ENCODE measurements at places on chromosomes 13 and 19.

DNA sequence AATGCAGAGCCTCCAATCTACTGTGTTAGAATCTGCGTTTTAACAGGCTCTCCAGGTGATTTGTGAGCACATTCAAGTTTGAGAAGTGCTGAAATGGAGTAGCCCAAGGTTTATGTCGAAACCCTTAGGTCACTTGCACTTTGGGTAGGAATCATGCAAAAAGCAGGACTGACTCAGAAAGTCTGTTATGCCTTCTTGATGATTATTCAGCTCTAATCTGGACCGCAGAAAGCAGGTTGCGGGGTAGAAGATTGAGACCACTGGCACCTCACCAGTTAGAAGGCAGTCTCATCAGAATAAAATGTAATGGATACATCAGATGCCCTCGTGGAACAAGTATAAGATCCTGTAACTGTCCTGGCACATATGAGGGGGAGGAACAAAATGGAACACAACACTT, 326.3 kb downstream of the DCLK1 start:
- no peak for DNase-seq

DNA sequence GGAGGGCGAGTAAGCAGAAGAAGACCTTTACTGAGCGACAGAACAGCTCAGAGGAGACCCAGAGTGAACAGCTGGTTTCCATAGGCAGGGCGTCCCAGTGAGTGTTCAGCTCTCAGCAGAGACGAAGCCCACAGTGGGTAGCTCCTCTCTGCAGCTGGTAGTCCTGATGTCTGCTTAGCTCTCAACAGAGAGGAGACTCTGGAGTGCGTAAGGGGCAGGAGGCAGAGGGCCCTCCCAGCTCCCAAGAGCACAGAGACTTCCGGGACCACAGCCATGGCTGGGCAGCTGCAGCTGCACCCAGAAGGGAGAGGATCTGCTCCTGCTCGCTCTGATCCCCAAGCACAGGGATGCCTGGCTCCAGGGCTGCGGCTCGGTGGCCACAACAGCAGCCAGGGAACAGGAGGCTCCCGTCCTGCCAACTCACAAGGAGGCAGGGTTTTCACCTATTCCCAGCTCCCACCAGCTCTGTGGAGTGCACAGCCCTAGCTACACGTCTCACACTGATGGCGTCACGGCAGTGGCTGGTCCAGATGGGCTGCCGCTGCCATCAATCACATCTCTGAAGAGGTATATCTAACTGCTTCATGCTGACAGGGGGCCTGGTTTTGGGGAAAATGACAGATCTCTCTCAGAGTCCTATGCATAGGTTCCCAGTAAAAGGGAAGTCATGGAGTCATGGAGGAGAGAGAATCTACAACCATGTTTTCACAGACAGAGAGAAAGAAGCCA, 2660.1 kb upstream of the PCDH20 start:
- no peak for DNase-seq

DNA sequence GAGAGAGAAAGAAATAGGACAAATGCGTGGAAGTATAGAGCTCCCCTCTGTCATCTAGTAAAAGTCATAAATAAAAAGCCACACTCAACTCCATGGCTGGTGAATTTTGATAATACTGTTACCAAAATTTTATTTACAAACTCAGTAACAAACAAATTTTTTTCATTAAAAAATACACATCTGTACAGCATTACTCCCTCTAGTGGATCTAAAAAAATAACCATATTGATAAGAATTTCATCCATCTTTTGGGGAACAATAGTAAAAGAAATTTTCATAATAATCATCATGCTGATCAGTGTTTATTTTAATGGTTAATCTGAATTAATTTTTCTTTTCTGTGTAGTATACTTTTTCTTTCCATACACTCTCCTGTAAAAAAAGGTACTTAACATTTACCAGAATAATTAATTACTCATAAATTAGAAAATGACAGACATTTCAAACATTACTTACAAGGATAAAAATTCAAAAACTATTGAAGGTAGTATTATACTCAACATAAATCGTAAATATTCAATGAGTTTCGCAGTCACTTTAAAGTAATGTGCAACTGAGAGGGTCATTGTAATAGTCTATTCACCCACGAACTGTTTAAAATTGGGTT, 173.5 kb upstream of the LSM14A start:
- no peak for DNase-seq

- DNase-seq, result no peak
Observed at GRCh38 chr13:21025539-21025938, 35.8 kb downstream of the LATS2 start.

GRCh38 chr13:72113076-72113475, 246.1 kb upstream of the DACH1 start:
- no peak for DNase-seq

DNA sequence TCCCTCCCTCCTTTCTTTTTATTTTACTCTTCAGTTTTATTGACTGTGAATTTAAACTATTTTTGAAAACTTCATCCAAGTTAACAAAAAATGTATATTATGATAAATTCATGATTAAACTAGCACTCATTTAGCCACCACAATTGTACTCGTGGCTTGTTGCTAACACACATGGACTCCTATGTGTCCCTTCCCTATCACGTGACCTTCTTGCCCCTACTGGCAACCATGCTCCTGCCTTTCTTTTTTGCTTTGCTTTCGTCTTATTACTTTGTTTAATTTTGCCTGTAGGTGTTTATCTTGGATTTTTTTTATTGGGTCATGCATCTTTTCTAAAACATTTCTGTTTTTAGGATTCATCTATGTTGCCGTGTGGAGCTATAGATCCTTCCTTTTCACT, 8.2 kb downstream of the CLC start:
- no peak for DNase-seq

GRCh38 chr13:113393563-113394338, 29.8 kb upstream of the GRTP1 start:
- DNase-seq, result peak; percentile 61

DNA sequence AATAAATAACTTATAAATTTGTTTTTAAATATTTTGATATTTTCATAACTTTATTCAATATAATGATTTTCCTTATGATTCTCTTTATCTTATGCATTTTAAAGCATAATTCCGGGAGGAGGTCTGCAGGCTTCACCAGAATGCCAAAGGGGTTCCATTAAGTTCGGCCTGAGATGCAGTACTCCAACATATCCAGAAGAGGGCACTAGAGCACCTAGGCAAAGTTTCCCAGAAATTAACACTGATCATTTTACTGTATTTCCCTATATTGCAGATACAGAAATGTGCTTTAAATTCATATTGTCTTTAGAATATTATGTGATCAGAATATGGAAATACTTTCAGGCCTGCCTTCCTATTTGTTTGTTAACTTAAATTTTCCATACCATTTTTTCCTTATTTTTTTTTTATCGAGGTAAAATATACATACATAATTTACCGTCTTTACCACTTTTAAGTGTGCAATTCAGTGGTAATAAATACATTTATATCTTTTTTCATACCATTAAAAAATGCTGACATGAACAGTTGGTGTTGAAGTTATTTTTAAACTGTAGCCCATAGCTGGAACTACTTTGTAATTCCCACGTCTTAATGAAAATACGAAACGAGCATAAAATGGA, 58.9 kb upstream of the TM9SF2 start:
- peak; percentile 49 for DNase-seq

- DNase-seq, result no peak
Observed at GRCh38 chr13:110698689-110699088, 7.2 kb downstream of the CARS2 start.

- DNase-seq, result peak; percentile 65
Observed at GRCh38 chr19:46373491-46374359, 26.8 kb downstream of the PPP5C start.

DNA sequence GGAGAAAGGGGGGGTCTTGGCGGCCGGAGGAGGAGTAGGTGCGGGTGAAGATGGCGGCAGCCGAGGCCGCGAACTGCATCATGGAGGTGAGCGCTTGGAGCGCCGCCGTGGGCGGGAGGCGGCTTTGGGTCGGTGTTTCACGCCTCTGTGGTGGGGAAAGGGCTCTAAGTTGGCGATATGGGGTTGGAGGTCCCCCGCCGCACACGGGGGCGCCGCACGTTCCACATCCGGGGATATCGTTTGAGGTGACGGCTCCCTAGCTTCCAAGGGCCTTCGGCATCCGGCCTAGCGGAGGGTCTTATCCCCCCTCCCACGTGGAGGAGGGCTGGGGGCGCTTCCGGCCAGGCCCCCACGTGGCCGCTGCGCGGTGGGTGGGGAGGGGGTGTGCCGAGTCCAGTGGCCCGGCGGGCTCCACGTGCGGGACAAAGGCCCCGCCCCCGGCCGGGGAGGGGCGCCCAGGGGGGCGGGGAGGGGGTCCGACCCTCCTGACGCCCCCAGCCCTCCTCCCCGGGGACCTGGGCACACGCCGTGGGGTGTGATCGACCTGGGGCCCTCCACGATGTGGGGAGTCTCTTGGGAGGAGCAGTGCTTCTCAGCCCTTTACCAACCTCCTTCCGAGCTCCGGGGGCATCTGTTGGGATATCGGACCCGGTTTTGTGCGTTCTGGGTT, at the start of gene PRMT1:
TSS of gene PRMT1 (plus strand) at position 41 of the 670 bp plus-strand sequence. CDS start at position 51, 10 bp downstream.
- DNase-seq, result no peak

- DNase-seq, result no peak
Observed at GRCh38 chr13:72653506-72653905, 73.9 kb downstream of the MZT1 start.

- no peak for DNase-seq
Observed at GRCh38 chr13:98487522-98487921, 89.4 kb downstream of the STK24 start.

DNA sequence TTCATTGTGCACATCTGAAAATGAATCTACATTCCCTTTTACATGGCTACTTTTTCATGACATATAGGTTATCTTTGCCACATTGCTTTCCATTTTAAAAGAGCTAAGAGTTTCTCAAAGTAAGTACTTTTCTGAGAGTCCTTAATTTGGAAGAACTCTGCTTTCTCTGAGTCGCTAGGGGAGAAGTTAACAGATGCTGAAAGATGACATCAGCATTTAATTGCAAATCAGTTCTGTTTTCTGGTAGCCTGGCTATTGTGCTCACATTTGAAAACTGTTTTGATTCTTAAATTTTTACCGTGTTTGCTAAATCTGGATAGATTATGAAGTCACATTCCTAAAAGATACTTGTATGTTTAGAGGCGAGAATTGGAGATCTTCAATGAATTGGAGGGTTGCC, 107.7 kb upstream of the C1QTNF9B start:
- DNase-seq, result no peak

- no peak for DNase-seq
Observed at GRCh38 chr19:49856574-49857021, 5.6 kb downstream of the PTOV1 start.

DNA sequence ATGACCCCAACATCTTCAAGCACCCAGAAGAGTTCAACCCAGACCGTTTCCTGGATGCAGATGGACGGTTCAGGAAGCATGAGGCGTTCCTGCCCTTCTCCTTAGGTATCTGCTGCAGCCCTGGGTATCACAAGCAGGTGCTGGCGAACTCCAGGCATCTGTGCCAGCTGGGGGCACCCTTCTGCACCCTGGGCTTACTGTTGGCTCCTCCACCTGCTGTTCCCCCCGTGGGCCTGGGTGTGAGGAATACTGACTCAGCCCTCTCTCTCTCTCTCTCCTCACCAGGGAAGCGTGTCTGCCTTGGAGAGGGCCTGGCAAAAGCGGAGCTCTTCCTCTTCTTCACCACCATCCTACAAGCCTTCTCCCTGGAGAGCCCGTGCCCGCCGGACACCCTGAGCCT, 13.0 kb downstream of the CYP2S1 start:
- no peak for DNase-seq

GRCh38 chr13:77698201-77699058, 943 bp downstream of the SLAIN1 start:
- DNase-seq, result peak; percentile 57

- no peak for DNase-seq
Observed at GRCh38 chr13:88136098-88136790, 465.1 kb downstream of the SLITRK5 start.

- no peak for DNase-seq
Observed at GRCh38 chr13:76292031-76292430, 594.2 kb downstream of the KCTD12 start.

- no peak for DNase-seq
Observed at GRCh38 chr13:113495494-113496210, 5.1 kb upstream of the DCUN1D2 start.

DNA sequence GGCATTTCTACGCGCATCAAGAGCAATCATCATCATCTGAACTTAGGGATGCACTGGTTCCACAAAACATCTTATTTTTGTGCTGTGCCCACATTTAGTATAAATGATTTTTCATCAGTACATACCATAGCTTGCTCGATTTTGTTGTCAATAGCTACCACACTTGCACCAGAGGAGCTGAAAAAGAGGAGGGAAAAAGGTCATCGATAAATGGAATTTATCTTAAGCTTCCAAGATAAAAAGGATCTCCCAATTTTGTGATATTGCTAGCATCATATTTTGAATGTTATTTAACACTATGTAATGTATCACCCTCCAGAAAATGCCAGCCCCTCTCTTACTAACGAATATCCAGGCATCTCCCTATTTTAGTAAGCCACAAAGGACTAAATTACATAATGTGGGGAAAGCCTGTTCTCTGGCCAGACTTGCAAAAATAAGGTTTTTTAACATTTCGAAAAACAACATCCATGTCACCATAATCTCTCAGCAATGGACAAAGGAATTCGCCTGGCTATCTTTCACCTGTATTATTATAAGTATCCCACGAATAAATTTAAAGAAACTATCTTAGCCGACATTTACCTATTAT, 62.4 kb downstream of the SERP2 start:
- DNase-seq, result no peak
